ENCODE measurements at places on chromosomes 3 and 15.

DNA sequence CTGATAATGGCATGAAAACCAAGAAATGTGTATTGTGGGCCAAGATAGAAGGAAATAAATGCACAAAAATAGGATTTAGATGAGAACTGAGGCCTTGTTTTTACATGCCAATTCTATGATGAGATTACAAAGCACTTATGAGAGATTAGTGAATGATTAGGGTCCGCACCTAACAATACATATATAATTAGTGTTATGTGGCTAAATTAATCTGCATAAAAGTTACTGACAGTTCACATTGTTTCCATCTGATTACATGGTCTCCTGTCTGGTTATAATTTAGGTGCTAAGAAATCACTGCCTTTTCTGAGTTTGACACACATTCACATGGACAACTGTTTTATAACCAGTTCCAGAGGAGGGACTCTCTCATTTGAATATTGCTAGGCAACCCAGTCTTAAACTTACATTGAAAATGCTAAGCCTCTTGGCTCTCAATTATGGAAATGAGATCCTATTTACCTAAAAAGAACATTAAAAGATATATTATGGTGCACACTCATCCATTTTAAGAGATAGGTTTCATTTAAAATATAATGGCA is 117.0 kb upstream of the ARL6 start:
- no peak for DNase-seq

DNA sequence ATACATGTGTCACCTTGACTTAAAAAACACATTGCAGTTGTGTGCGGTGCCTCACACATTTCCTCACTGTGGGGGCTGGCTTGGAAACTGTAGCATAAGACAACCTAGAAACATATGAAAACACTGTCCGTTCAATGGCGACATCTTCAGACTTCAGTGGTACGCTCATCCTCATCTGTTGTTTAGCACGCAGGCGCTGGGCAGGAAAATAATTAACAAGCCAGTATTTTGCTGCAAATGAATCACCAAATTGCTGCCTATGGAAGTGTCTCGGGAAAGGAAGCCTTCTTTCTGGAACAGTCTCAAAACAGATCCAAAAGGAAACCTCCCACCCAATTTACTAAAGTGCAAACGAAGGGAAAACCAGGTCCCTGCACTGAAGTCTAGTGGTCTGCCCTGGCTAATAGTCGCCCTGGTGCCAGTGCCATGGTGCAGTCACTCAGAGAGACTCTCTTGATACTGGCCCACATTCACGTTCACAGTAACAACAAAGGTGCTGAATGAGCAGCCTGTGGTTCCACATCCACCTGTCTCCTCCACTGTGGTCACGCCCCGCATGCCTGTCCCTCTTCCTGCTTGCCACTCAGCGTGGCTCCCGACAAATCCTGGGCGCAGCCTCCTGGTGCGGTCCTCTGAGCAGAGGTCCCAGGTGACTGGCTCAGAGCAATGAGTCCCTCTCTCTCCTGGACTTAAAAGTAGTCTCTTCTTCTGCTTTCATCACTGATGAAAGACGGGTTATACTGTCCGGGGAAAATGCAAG is 35.6 kb upstream of the MUC13 start:
- DNase-seq: no peak

- no peak for DNase-seq
Measured at GRCh38 chr3:191753196-191753595, 292.2 kb downstream of the PYDC2 start.

GRCh38 chr3:69472093-69472492 is 86.2 kb upstream of the FRMD4B start:
- no peak for DNase-seq
